ENCODE measurements at places on chromosomes 16 and 17.

DNA sequence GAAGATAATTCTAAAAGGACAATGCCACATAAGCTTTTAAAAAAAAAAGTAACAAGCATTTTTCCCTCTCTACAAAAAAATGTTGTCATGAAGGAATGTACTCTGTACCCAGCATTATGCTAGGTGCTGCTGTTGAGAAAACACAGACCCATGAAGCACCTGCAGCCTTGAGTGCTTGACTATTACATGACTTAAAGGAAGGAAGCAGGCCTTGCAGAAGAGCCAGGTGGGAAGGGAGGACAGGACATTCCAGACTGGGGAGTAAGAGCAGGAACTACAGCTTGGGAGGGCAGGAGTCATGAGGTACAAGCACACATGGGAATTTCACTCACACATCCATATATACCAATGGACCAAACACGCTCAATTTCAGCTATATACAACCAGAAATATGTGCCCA, 3.8 kb downstream of the MYO1D start:
- DNase-seq: no peak

DNA sequence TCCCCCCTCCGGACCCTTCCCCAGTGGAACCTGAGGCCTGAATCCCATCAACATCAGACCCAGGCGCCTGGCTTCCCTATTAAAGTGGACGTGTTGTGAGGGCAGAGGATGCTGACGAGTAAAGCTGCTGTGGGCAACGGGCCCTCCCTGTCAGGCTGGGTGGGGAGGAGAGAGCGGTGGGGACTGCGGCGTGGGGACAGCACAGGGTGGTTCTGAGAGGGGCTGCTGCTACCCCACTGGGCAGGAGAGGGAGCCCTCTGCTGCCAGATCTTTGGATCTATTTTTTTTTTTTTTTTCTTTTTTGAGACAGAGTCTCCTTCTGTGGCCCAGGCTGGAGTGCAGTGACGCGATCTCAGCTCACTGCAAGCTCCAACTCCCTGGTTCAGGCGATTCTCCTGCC, 5.9 kb downstream of the CA5A start:
- DNase-seq: no peak

GRCh38 chr16:456891-457483, 31.5 kb downstream of the RAB11FIP3 start:
- DNase-seq: no peak

DNA sequence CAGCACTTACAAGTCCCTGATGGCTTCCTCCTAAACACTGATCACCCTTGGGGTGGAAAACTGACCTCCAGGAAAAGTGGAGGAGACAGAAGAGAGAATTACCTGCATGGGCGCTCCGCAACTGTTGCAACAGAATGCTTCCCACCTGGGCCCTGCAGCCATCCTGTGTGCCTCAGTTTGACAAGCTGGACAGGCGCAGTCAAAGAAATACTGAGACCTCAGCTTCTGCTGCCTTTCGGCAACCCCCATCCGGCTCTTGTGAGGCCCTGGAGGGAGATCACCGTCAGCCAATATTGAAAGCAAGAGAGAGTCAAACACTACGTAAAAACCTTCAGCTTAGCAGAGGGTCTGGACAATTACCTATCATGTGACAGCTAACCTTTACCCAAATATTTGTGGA, 24.8 kb downstream of the SERPINF1 start:
- DNase-seq: no peak

- no peak for DNase-seq
Measured at GRCh38 chr16:78195797-78196196, 96.3 kb downstream of the WWOX start.

- no peak for DNase-seq
Measured at GRCh38 chr16:70800311-70800710, 647 bp downstream of the VAC14 start.

DNA sequence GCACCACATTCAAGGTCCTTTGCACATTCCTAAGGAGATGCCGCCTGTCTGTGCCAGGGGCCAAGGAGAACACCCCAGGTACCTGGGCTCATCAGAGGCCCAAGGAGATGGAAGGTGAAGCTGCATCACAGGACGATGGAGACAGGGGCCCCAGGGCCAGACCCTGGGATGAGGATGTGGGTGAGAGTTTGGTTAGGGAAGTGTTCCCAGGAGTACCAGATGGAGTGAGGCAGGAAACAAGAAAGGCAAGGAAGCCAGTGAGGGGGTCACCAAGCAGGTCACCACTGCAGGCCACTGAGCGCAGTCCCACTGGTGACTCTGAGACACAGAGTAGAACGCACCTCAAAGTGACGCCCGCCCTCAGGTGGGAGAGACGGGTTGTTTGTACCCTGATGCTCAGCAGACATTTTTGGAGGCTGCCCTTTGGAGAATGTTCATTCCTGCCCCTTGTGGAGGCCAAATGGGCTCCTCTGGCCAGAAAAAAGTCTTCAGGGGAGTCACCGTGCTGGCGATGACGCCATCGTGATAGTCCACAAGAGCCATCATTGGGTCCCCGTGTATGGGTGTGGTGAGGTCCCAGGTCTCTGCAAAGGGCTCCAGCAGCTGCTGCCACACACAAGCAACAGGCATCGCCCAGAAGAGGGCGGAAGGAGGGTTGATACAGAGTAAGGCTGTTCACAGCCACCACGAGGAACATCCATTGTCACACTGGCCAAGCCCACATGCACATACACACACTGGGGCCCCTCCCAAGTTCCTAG, 57.5 kb downstream of the BEAN1 start:
- no peak for DNase-seq

DNA sequence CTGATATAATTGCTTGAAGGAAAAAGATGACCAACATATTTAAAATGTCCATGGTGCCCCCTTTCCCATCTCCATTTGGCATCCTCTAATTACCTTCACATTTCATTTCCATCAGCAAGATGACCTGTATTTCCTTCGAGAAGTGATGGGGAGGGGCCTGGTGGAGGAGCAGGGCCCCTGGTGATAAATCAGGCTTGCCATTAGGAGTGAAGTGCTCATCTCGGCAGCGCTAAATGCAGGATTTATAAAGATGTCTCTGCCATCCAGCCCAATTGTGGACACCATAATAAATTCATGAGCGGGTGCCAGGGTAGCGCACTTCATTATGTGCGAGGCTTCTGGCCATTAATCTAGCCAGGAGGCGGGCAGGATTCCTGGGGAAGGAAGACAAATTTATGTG, 101.5 kb upstream of the IRX6 start:
- no peak for DNase-seq

DNA sequence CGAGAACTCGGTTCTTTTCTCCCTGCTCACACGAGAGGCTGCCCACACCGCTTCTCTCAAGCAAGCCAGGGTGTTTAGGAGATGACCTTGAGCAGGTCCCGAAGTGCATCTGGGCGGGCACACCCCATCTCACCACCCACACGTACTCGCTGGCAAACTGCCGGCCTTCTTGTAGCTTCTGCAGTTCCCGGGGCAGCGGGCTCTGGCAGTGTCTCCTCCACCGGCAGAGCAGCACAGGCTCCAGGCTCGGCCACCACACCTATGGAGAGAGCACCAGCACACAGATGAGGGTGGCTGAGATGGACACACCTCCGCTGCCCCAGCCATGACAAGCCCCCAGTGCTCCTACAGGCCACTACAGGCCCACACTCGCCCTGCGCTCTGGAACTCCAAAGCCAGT, 23.5 kb downstream of the ZNF276 start:
- DNase-seq: no peak

- no peak for DNase-seq
Measured at GRCh38 chr16:51276336-51276735, 125.3 kb upstream of the SALL1 start.

- DNase-seq: no peak
Measured at GRCh38 chr16:77711775-77712174, 10.5 kb upstream of the NUDT7 start.

- no peak for DNase-seq
Measured at GRCh38 chr17:58338841-58339754, 10.5 kb upstream of the TSPOAP1 start.

- no peak for DNase-seq
Measured at GRCh38 chr16:52755396-52755795, 208.5 kb upstream of the TOX3 start.

DNA sequence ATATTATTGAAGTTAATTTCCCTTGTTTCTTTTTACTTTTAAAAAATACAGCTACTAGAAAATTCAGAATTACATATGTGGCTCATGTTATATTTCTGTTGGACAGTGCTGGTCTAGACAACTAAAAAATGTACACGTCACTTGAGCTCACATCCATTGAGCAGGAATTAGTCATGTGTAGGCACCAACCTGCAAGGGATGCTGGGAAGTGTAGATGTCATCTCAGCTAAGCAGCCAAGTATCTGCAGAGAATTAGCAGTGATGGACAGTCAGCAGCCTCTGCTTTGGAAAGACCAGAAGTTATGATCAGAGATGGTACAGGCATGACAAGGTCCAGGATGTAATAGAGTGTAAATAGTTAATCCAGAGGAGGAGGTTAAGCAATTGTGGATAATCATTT, 87.1 kb upstream of the HS3ST2 start:
- DNase-seq: no peak

DNA sequence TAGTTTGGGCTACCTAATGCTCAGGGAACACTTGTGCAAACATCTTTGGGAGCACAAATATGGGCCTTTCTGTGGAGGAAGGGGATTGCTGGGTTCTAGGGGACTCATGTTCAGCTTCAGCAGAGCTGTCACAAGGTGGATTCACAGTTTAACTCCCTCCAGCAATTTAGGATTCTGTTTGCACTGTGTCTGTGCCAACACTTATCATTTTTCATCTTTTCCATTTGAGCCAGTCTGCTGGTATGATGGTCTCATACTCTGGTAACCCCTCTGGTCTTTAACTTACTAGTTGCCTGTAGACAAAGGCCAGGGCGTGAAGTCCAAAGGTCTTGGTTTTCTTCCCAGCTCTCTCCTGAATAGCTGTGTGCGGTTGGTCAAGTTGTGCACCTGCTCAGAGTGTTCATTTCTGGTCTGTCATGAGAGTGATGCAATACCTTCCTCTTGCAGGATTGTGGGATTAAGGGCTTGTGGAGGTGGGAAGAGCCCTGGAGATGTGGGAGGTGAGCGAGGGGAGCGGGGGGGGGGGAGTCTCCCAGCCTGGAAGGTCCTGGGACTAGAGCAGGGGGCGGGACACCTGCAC, 152.6 kb downstream of the CMIP start:
- no peak for DNase-seq
